ENCODE measurements at places on chromosomes 1 and 21.

- DNase-seq, result peak; percentile 73
Measured at GRCh38 chr1:181936768-181937581, 124.5 kb downstream of the ZNF648 start.

GRCh38 chr1:236808564-236809130 lies 13.6 kb downstream of the MTR start:
- peak; percentile 86 for DNase-seq

DNA sequence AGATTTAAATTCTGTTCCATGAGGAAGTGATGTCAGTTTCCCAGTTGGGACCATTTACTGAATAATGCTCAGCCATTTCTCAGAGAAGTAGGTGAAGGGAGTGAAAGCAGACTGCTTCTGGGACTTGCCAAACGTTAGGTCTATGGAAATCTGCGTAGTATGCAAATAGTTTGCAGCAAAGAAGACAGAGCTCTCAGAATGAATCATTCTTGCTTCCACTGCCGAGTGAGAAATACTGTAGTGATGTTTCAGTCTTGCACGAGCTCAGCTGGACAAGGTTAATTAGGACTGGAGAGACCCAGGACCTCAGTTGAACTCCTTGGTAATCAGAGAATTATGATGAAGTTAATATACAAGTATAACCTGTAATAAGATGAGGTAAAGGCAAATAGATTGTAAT lies 317.7 kb upstream of the DAB1 start:
- no peak for DNase-seq

GRCh38 chr1:90724361-90724760 lies 7.3 kb upstream of the BARHL2 start:
- no peak for DNase-seq

GRCh38 chr1:203121186-203122015 lies 6.1 kb upstream of the ADORA1 start:
- DNase-seq, result no peak

DNA sequence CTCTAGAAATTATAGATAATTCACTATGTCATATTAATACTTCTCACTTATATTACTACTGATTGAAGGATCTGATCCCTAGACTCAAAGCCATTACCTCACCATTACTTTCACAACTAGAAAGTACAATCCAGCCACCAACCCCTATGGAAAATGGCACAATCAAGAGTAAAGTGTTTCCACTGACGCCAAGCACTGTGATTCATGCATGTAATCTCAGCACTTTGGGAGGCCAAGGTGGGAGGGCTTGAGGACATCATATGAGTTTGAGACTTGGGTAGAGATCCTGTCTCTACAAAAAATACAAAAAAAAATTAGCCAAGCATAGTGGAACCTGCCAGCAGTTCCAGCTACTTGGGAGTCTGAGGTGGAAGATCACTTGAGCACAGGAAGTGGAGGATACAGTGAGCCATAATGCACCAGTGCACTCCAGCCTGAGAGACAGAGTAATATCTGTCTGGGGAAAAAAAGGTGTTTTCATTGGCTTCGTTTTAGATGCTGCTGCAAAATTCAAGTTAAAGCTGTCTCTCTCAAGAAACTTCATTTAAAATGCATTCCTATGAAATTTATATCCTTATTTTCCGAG lies 126.5 kb downstream of the AKT3 start:
- DNase-seq, result no peak

DNA sequence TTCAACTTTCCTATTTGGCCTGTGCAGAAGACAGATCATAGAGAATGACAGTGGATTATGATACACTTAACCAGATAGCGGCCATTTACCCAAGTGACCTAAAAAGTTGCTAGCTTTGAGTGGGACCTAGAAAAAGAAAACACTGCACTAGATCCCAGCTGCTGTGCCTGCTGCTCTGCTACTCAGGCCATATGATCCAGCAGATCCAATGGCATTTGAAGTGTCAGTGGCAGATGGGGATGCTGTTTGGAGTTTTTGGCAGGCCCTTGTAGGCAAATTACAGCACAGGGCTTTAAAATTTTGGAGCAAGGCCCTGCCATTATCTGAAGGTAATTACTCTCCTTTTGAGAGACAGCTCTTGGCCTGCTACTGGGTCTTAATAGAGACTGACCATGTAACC lies 74.0 kb upstream of the KCNE2 start:
- DNase-seq, result no peak

- DNase-seq, result no peak
Measured at GRCh38 chr21:35204850-35205541, 155.9 kb upstream of the RUNX1 start.

DNA sequence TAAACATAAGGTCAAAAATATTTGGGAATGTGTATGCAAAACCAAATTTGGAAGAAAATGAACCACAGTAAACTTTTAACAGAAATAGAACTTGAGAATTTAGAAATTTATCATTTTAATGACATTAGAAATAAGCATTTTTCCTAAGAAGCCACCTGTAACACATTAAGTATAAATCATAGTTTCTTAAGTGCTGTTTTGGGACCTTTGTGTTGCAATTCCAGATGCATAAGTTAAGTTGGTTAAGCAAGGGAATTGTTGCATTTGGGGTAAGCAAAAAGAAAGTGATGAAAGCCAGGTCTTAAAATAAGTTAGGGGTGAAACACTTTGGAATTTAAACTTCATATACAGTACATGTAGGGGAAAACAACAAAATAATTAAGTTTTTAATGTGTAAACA lies 49.8 kb downstream of the CDKN2C start:
- no peak for DNase-seq

DNA sequence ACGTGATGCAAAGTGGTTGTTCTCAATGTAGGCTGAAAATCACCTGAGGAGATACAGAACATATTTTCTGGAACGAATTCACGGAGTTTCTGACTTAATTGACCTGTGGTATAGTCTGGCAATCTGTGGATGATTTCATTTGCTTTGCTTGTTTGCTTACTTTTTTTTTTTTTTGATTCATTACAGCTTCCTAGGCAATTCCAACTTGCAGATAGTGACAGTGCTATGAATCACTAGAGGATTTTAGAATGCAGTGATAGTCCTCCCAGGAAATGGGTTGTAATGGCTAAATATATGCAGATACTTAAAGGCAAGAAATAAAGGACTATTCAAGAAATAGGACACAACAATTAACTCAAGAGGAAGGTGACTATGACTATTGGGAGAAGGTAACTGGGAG lies 1378.1 kb upstream of the PRMT6 start:
- no peak for DNase-seq

GRCh38 chr1:74609810-74610371 lies 63.7 kb downstream of the ERICH3 start:
- DNase-seq, result no peak

DNA sequence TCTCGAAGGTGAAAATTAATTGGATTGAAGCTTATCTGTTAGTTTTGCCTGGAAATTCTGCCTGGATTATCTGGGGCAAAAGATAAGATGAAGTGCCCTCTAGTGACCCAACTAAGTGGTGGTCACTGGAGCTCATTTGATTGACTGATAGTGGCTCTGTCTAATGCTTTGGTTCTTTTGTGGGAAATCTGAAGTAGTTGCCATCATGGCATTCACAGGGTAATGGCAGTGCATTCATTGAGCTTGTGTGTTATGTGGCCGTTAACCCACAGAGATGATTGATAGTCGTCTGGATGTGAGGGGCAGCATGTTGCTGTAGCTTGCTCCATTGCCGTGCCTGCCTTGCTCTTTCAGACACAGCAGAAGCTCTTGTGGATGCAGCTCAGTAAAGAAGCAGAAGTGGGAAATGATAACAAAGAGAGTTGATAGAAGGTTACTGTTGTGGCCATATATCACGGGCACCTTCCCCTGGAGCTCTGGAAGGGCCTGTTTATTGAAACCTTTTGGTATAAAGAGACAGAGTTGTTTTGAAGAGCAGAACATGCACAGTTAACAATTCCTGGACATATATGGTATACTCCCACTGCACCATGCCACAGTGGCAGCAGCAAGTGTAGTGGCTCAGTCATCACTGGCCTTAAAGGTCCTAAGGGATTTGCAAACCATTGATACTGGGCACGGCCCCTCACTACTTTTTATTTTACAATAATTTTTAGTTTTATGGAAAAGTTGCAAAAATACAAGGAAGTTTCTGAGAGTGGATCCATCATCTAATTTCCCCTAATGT lies 42.0 kb downstream of the CXADR start:
- DNase-seq, result no peak

Data from DMS79 (cell line).